ENCODE measurements at places on chromosomes 6 and 20.
A peak's percentile ranks its signal among the peaks of the same experiment; 100 is the strongest.

DNA sequence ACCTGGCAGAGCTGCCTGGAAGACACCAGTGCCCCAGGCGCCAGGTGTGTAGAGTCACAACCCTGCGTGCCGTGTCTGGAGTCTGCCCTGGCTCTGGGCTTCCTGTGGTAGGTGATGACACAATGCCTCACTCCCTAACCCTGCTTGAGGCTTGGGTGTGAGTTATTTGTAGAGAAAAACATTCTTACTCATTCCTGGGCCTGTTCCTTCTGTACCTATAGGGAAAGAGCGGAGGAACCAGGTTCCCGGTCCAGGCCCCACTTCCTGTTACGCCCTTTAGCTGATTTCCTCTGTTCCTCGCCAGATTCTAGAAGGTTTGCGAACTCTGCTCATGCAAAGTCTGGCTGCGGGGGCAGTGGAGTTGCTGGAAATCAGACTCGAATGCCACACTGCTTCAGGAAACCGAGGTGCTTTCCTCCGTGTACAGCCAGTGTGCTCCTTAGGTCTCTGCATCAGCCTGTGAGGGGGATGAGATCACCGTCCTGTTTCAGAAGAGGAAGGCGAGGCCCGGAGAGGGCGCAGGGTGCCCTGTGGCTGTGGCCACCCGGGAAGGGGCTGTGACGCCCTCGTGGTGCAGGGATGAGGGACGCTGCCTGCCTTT lies 67.1 kb upstream of the DUSP22 start:
- H3K4me3 ChIP-seq, result peak overlapping the region; percentile 64
- no peaks in the 10 kb centered on the region for H3K36me3 ChIP-seq
- no peak for DNase-seq

GRCh38 chr6:75581231-75581630 lies 20.4 kb upstream of the SENP6 start:
- peaks cover 1% of the 10 kb centered on the region for H3K27me3 ChIP-seq
- H3K4me3 ChIP-seq, result no peak overlapping the region
- DNase-seq, result no peak
- H3K36me3 ChIP-seq, result no peaks in the 10 kb centered on the region

DNA sequence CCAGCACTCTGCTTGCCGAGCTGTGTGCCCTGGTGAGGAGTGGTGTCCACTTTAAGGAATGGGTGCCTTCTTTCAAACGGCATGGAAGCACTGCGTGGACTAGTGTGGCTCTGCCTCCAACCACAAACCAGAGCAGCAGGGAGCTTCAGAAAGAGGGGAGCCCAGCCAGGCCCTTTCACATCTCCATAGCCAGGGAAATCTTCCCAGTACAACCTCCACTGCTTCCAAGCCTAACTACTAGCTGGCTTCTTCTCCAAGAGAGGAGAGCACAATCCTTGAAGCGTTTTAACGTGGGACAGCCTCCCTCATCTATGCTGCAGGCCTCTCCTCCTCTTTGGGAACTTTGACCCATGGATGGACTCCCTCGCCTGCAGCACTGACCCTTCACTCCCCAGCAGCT lies 26.7 kb downstream of the TNXB start:
- peaks cover 6% of the 10 kb centered on the region for H3K4me1 ChIP-seq
- peaks cover 34% of the 10 kb centered on the region for H3K27me3 ChIP-seq
- H3K4me3 ChIP-seq, result no peak overlapping the region
- no peak overlapping the region for H3K27ac ChIP-seq
- no peaks in the 10 kb centered on the region for H3K36me3 ChIP-seq
- no peak for DNase-seq

- no peak overlapping the region for H3K4me3 ChIP-seq
- no peaks in the 10 kb centered on the region for H3K27me3 ChIP-seq
- peaks cover 3% of the 10 kb centered on the region for H3K36me3 ChIP-seq
- no peaks in the 10 kb centered on the region for H3K4me1 ChIP-seq
- no peak overlapping the region for H3K27ac ChIP-seq
Measured at GRCh38 chr6:5597413-5597812, 336.1 kb downstream of the FARS2 start.

GRCh38 chr6:20223141-20223540 lies 10.9 kb upstream of the MBOAT1 start:
- no peak overlapping the region for H3K27ac ChIP-seq
- no peak overlapping the region for H3K4me3 ChIP-seq
- no peaks in the 10 kb centered on the region for H3K36me3 ChIP-seq
- no peak for DNase-seq
- H3K27me3 ChIP-seq, result no peaks in the 10 kb centered on the region

DNA sequence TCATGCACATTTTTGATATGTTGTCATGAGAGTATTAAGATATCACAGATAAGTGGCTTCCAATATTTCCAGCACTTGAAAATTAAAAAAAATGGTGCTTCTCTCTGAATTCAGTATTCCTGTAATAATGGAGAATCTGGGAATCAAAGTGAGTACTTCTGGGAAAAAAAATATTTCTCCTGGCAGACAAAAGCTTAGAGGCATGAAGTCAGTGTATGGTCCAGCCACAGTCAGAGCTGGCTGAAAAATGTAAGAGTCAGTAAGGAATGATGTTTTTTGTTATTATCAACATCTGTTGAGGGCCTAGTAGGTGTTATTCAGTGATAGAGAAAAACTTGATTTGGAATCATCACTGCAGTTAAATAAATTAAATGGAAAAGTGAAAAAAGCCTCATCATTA lies 3.2 kb upstream of the RFPL4B start:
- no peak overlapping the region for H3K4me3 ChIP-seq
- H3K27ac ChIP-seq, result no peak overlapping the region
- peaks cover 11% of the 10 kb centered on the region for H3K27me3 ChIP-seq
- no peaks in the 10 kb centered on the region for H3K4me1 ChIP-seq
- no peak for DNase-seq

DNA sequence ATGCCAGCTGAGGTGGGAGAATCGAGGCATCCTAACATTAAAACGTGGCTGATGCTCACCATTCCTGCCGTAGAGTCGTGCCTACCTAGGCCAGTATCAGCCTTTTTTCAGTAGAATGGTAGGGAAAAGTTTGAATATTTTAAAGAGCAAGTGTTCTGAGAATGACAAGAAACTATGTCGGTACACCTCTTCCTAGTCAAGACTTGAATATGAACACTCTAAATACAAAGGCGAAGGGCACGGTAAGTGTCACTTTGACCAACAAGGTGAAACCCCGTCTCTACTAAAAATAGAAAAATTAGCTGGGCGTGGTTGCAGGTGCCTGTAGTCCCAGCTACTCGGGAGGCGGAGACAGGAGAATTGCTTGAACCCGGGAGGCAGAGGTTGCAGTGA lies 1.0 kb downstream of the GINM1 start:
- peaks cover 9% of the 10 kb centered on the region for H3K4me1 ChIP-seq
- no peak for DNase-seq
- H3K27me3 ChIP-seq, result no peaks in the 10 kb centered on the region
- peaks cover 2% of the 10 kb centered on the region for H3K36me3 ChIP-seq

GRCh38 chr20:437787-438486 lies 24.4 kb downstream of the TBC1D20 start:
- H3K4me1 ChIP-seq, result peaks cover 34% of the 10 kb centered on the region

- H3K36me3 ChIP-seq, result peaks cover 4% of the 10 kb centered on the region
- H3K27me3 ChIP-seq, result no peaks in the 10 kb centered on the region
- H3K4me3 ChIP-seq, result no peak overlapping the region
- H3K27ac ChIP-seq, result no peak overlapping the region
- DNase-seq, result no peak
Measured at GRCh38 chr6:79225717-79226599, 8.5 kb downstream of the HMGN3 start.

DNA sequence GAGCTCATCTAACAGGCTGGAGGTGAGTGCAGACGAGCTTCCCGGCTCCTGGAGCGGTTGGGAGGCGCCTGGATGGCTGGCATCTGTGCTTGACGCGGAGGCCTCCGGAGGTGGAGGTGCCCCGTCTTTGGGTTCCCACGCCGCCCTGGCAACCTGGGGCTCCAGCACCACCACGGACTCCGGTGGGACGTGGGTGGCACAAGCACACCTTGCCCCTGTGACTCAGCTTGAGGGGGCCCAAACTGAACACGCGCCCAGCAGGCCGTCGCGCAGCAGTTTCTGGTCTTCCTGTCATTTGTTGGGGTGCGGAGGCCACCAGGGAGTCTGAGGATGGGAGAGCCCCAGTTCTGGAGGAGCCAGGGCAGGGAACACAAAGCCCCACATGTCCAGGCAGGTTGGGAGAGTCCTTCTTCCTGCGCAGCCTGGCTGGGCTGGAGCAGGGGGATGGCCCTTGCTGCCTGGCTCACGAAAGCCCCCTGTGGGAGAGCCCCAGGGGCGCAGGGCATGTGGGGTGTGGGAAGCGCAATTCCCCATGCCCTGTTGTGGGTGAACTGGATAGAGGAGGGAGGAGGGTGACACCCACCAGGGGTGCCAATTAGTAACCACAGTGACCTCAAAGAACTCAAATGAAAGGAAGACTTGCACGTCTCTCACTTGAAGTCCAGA lies 1378.6 kb upstream of the DEFB115 start:
- peak overlapping the region; percentile 75 for H3K4me3 ChIP-seq
- peaks cover 5% of the 10 kb centered on the region for H3K27me3 ChIP-seq
- peaks cover 6% of the 10 kb centered on the region for H3K4me1 ChIP-seq
- no peak overlapping the region for H3K27ac ChIP-seq

- H3K4me1 ChIP-seq, result no peaks in the 10 kb centered on the region
- no peak overlapping the region for H3K27ac ChIP-seq
- H3K4me3 ChIP-seq, result no peak overlapping the region
- DNase-seq, result no peak
- no peaks in the 10 kb centered on the region for H3K27me3 ChIP-seq
Measured at GRCh38 chr6:25883991-25884390, 9.9 kb upstream of the SLC17A3 start.

DNA sequence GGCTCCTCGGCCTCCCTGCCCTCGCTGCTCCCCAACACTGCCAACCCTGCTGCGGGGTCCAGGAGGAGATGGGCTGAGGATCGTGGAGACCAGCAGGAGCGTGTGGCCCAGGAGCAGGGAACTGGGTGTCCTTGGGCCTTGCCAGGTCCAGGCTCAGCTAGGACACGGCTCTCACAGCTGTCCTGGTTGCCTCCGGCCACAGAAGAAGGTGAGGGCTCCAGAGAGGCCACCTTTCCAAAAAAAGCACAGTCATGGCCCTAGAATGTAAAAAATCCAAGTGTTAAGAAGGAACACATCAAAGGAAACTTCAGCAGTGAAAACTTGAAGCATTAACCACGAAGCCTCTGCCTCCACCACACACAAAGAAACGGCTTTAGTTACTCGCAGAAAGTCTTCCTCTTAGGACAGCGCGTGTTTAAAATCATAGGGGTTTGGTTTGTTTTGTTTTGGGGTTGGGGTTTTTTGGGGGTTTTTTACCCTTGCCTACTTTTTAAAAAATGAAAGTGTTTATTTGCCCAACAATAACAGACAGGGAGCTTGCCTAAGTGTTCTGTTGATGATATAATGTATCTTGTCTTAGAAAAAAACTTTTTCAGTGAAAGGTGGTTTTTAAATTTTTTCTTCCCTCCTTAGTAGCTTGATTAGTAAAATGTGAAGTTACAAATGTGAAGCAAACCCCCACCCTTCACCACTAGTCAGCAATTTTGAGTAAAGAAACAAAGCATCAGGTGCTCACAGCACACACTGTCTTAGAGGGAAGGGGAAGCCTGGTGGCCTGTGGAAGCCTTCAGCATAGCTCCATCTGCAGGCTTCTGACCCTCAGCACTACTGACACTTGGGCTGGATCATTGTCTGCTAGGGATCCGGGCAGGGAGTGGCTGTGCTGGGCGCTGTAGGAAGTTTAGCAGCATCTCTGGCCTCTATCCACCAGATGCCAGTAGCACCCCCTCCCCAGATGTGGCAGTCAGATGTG lies 60.0 kb downstream of the PTPN1 start:
- peak; percentile 44 for DNase-seq
- H3K36me3 ChIP-seq, result peaks cover 37% of the 10 kb centered on the region
- no peak overlapping the region for H3K4me3 ChIP-seq

DNA sequence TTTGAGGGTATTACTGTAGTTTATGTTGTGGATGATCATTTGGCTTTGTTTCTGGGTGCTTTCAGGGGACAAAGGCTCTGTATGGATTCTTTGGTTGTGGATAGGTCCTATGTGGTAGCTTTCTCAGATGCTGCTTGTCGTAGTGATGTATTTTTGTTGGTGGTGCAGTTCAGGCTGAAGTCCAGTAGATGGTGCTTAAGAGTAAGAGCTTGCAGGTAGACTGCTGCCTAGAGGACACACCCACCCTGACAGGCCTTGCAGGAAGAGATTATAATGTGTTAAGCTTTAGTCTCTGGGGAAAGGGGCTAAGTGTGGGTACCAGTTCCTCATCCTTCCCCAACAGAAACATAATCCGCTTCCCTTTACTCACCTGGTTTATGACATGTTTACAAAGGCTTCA lies 62.6 kb upstream of the ADGRB3 start:
- H3K36me3 ChIP-seq, result no peaks in the 10 kb centered on the region
- no peak overlapping the region for H3K4me3 ChIP-seq
- no peak overlapping the region for H3K27ac ChIP-seq
- no peak for DNase-seq

DNA sequence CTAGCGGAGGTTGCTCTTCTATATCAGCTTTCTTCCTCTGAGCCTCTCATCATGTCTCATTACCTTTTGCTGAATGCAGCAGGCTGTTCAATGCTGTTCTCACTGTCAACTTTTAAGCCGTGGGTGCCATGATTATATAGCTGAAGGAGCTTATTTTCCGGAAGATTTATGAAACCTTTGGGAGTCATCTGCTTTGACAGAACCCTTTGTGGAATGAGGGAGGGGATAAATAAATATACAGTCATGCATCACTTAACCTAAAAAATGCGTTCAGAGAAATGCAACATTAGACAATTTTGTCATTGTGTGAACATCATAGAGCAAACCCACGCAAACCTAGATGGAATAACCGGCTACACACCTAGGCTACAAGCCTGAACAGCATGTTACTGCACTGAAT lies 102.2 kb upstream of the AKAP12 start:
- H3K36me3 ChIP-seq, result peaks cover 4% of the 10 kb centered on the region
- H3K27ac ChIP-seq, result no peak overlapping the region
- H3K4me3 ChIP-seq, result no peak overlapping the region
- H3K27me3 ChIP-seq, result peaks cover 14% of the 10 kb centered on the region

DNA sequence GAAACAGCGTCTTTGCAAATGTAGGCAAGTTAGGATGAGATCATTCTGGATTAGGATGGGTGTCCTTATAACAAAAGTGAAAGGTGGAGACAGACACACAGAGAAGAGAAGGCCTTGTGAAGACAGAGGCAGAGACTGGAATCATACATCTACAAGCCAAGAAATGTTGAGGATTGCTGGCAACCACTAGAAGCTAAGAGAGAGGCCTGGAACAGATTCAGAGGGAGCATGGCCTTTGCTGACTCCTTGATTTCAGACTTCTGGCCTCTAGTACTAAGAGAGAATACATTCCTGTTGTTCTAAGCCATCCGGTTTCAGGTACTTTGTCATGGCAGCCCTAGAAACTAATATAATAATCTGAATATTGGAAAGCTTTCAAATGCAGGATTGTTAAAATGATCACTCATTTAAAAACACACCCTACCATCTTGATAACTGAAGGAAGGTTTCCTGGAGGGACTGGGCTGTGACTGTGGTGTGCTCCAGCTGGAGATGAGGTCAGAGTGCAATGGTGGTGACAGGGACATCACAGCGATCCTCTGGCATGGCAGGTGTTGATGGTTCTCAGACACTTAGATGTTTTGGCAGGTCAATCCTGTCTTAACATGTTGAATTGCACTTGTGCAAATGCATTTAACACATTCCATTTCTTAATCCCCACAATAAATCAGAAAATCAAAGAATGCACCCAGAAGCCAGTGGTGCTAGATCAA lies 25.1 kb downstream of the CD83 start:
- H3K4me1 ChIP-seq, result peaks cover 16% of the 10 kb centered on the region
- H3K4me3 ChIP-seq, result no peak overlapping the region
- H3K27me3 ChIP-seq, result no peaks in the 10 kb centered on the region
- peak overlapping the region; percentile 57 for H3K27ac ChIP-seq
- DNase-seq, result no peak
